ENCODE measurements at places on chromosomes 6 and 20.

GRCh38 chr6:155638200-155638599 is 182.6 kb upstream of the NOX3 start:
- DNase-seq: no peak

GRCh38 chr6:71197267-71197666 is 91.3 kb upstream of the OGFRL1 start:
- DNase-seq: no peak

DNA sequence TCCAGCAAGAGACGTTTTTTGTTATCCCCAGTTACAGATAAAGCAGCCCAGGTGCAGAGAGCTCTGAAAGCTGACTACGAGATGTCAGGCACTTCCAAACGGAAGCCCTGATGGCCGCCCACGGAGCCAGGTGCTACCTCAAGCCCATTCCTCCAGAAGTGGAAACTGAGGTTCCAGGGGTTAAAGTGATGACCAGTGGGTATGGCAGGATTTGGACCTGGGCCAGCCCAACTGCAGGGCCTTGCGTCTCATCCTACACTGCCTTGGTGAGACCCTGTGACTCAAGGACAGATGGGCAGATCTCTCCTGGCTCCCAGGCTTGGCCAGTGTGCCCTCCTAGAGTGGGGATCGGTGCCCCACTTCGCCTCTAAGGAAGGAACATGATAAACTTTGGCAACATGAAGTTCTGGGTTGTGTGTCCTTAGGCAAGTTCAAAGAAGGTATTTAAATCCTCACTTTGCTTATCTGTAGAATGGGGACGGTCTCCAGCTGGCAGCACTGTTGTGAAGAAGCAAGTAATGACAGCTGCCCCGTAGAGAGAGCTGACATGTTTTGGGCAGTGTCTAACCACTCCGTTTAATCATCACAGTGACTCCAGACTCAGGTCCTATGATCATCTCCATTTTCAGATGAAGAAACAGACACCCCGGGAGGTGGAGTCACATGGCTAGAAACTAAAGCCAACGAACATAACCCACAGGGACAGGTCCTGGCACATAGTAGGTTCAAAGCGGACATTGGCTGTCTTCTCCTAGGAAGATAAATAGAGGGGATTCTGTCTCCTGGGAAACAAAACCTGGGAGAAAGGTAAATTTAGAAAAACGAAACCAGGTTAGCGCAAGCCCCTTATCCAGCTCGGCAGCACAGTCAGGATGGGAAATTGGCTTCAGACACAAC is 34.4 kb upstream of the CDH22 start:
- DNase-seq: no peak

DNA sequence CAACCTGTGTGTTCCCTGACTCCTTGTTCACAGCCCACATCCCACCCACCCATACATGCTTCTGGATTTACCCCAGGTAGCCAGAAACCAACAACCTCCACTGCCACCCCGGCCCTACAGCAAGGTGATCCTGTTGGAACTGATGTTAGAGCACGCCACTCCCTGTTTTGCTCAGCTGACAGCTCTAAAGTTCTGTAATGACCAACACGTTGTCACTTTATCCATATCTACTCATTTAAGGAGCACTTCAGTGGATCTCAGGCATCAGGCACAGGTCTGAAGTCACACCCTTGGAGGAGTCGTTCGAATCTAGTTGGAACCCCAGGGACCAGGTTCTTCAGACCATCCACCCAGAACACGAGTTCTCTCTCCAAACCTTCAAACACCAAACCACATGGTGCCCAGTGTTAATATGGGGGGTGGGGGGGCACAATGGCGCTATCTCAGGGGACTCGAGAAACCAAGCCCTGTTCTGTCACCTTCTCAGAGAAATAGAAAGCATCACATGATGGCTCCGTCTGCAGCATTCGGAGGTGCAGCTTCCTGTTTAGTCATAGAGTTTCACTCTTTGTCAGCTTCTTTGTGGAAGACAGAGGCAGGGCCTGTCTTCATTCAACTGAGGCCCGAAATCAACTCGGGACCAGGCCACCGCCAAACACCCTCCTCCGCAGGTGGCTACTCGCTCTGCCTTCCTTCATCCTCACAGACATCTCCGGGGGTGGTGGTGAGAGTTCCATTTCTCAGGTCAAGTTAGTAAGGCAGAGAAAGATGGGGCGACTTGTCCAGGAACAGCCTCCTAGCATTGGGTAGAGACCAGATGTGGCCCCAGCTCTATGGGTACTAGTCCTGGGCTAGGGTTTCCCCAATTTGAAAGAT is 142.2 kb downstream of the NFATC2 start:
- DNase-seq: no peak

- DNase-seq: no peak
Observed at GRCh38 chr6:150666071-150666470, 66.4 kb downstream of the PLEKHG1 start.

GRCh38 chr20:16709017-16709416 is 20.8 kb upstream of the SNRPB2 start:
- no peak for DNase-seq

- peak; percentile 53 for DNase-seq
Observed at GRCh38 chr6:151004383-151005024, 139.0 kb downstream of the MTHFD1L start.

GRCh38 chr6:17381424-17382147 is 11.8 kb upstream of the CAP2 start:
- DNase-seq: no peak

DNA sequence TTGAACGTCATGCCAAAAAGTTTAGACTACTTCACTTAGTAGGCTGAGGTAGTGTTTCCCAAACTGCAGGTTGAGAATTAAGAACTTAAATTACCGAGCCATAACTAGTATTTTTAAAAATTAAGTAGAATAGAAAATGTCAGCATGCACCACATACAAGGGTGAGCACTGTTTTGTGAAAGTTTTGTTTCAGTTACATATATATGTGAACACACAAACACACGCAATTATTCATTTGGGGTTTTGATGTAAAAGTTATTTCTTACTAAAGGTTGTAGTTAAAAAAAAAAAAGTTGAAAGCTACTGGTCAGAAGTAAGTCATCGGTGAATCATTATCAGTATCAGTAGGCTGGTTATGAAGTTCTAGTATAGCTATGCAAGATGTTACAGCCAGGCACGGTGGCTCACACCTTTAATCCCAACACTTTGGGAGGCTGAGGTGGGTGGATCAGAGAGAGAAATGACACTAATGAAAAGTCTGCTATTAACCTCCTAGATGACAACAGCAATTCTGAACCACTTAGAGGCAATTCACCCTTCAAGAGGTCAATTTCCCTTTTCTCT is 24.1 kb downstream of the FASTKD5 start:
- DNase-seq: no peak

DNA sequence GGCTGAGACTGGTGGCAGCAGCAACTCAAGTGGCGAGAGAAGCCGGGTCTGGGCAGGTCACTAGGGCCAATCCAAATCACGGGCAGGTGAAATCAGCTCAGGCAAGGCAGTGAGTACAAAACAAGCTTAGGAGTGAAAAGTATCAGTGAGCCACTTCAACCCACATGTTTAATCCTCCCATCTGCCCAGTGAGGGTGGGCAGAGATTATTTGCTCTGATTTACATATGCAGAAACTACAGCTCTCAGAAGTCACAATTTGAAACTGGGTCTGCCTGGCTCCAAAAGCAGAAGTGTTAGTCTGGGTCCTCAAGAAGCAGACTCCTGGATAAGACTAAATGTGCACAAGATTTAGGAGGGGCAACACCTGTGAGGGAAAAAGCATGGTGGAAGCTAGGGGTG is 173.7 kb upstream of the LRFN2 start:
- DNase-seq: no peak

- no peak for DNase-seq
Observed at GRCh38 chr6:149164199-149164750, 153.2 kb upstream of the TAB2 start.

DNA sequence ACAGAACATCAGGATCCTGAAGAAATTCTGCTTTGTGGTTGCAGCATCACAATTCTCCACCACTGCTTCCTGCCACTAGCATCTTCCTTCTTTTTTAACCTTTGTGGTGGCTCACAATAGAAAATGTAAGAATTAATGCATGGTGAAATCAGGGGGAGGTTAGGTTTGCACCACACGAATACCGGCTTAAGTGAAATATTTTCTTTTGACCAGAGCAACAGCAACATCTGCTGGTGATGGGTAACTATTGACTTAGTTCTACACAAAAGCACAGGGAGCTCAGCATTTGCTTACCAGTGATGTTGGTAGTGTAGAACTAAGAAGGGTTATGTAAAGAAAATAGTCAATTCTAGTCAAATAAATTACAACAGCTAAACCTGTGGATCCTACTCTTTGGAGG is 280.5 kb downstream of the SYNE1 start:
- DNase-seq: peak; percentile 74

DNA sequence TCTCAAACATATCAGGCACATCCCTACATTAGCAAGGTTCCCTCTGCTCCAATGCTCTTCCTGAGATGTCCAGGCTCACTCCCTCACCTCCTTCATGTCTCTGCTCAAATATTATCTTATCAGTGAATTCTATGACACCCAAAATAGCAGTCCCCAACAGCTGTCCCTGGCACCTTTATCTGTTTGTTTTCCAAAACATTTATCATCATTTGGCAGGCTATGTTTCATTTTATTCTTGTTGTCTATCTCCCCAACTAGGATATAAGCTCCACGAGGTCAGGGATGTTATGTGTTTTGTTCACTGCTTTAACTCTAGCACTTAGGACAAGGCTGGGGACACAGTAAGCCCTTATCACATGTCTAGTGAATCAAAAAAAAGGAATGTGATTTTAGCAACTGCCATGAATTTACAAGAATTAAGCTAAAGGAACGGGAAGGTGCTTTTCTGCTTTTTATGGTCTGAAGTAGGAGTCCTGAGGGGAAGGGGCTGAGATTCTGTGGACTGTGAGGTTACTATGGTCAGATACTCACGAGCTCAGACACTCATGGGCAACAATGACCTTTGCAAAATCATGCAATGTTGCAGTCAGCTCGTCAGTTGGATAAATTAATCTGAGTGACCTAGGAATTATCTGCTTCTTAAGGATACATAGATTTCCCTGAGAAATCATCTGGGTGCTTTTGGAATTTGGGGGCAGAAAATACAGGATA is 1.9 kb upstream of the IL22RA2 start:
- DNase-seq: no peak

- peak; percentile 39 for DNase-seq
Observed at GRCh38 chr20:62929051-62929538, 2.8 kb upstream of the DIDO1 start.

- DNase-seq: no peak
Observed at GRCh38 chr6:10314163-10314955, 100.5 kb downstream of the TFAP2A start.

DNA sequence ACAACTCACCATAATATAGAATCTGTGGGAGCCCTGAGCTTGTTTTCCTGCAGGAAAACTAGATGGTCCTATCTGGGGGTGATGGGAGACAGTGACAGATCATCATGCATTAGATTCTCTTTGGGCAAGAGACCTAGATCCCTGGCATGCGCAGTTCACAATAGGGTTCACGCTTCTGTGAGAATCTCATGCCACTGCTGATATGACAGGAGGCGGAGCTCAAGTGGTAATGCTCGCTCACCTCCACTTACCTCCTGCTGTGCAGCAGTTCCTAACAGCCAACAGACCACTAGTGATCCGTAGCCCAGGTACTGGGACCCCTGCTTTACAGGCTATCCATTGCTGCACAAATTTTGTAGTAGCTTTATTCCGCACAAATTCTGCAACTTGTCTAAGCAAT is 84.5 kb downstream of the HIVEP2 start:
- DNase-seq: no peak

DNA sequence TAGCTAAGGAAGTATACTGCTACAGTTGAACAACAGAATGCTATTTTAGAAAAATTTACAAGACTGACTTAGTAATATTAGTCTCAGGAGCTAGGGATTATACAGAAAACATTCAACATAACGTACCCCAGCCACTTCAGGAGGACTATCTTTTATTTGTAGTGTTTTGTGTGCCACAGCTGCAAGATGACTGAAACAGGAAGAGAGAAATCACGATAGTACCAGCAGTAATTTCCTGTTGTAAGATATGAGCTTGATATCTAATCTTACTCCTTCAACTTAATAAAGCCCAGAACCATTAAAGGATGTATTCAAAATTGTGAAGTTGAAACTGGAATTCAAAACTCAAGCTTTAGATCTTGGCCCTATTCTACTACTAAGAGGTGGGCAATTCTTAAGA is 42.1 kb downstream of the SLC35A1 start:
- no peak for DNase-seq

- no peak for DNase-seq
Observed at GRCh38 chr20:34312024-34312460, 8.9 kb upstream of the AHCY start.

GRCh38 chr6:9711365-9711764 is 703.5 kb downstream of the TFAP2A start:
- no peak for DNase-seq

- DNase-seq: peak; percentile 98
Observed at GRCh38 chr6:31971993-31972708, at the start of gene DXO. DXO (minus strand) TSS chr6:31972138; CDS start chr6:31971675, 463 bp downstream.

DNA sequence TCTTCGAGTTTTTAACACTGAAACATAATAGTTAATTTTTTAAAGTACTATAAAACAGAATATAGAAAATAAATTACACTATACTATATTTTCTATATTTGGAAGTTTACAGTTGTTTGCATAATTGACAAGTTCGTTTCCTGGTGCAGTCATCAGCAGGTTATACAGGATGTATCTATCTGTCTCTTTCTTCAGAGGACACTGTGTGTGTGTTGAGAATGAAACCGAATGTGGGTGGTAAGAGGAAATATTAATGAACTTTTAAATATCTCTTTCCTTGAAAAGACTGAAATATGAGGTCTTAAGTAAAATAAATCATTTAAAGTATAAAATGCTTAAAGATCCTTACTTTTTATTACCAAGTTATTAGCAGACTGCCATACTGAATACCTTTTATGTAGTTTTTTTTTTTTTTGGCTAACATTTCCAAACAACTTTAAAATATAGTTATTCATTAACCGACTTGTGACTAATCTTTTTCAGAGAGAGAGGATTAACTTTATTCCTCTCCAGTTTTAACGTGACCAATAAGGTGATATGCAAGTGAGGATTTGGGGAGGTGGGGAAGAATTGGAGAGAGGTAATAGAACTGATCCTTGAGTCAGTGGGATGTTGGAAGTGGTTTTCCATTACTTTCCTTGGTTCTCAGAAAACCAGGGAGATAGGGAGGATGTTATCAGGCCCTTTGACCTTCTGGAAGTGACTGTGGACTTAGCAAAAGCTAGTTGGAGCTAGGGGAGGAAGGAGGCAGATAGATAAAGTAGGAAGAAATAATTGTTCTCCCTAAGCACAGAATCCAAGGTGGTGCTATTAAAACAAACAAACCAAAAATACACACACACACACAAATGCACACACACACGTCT is 380.0 kb upstream of the FLRT3 start:
- DNase-seq: no peak

GRCh38 chr20:5000263-5001173 is 792 bp downstream of the SLC23A2 start:
- DNase-seq: peak; percentile 19

GRCh38 chr20:2133318-2134183 is 31.9 kb downstream of the STK35 start:
- DNase-seq: no peak

DNA sequence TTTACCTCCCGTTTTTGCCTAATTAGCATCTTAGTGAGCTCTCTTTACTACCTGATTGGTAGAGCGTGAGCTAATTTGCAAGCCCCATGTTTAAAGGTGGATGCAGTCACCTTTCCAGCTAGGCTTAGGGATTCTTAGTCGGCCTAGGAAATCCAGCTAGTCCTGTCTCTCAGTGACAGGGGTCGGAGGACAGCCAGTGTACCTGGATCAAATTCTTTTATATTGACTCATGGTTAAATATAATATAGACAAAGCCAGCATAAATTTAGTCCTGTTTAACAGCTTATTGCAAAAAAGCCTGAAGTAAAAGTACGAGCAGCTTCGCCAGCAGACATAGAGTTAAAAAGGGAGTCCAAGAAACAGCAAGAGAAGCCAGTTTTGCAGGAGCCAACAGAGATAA is 12.2 kb upstream of the GSTA3 start:
- DNase-seq: no peak

Data from KBM-7 (cell line).